Stimulated activated naive B cell treated with anti-CD40 and anti-IgM and Interleukin-4, amounts not matched to agents 10 μg/mL and 1 μg/mL and 100 μg/mL, for 72 hours (primary cell): ENCODE measurements at places on chromosomes 7 and 10.

DNA sequence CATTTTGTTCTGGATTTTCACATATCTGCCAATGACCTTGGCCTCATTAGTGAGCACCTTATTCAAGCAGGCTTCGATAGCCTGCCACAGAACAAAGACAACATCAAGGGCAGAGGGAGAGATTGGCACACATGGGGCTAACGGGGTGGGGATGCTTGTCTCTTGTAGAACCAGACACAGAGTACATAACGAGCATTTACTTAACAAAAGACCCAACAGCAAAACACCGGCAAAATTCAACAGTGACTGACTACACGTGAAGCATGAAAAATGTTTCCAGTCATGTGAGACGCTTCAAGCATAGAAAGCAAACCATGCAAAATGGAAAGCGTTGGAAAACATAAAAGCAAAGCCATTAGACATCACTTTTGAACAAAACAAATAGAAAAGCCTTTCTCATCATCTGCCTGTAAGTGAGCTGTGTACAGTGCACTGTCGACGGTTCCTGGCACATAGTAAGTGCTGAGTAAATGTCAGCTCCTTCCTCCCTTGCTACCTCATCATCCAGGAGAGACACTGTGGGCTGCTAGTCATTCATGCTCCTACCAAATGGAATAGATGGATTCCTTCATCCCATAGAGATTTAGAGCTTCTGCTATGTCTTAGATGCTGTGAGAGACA is 134.4 kb upstream of the AGK start:
- no peak for DNase-seq

DNA sequence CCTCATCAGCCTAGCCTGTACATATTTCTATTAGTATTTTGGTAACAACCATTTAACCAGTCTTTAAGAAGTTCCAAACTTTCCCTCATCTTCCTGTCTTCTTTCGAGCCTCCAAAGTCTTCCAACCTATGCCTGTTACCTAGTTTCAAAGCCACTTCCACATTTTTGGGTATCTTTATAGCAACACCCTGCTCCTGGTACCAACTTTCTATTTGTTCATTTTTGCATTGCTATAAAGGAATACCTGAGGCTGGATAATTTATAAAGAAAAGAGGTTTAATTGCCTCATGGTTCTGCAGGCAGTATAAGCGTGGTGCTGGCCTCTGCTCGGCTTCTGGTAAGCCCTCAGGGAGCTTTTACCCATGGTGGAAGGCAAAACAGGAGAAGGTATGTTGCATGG is 578.8 kb upstream of the AUTS2 start:
- no peak for DNase-seq

DNA sequence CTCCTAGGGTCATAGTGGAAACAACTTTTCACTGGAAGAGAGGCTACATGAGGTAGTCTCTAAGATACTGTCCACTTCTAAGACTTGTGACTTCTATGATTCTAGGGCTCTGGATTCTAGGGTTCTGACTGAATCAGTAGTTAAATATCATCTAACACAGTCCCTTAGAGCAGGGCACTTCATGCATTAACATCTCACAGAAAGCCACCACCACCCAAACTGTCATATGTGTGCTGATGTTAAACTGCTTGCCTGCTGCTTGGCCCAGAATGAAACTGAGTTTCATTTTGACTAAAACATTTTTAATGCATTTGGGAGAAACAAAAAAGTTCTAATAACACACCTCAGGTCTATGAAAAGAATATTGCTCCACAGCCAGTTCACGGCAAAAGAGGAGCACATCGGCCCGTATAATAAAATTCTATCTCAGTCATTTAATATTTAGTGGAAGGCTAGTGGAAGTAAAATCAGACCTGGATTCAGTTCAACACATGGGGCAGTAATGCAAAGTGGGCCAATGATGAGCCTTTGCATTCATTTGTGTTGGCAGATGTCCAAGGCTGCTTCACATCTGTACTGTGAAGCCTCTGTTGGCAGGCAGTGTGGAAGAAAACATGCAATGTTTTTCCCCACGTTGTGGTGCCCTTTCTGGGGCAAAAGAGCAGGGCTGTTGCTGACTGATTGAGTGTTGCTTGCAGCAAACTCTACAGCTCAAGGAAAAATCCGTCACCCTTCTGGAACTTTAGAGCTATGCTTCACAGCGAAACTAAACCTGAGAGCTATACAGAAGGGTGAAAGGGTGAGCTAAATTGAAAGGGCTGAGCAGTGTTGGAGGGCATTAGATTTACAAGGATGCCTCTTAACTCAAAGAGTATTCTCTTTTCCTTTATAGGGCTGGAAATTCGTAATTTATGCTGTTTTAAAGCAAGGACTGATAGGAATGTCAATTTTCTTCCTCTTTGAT is 33.5 kb upstream of the AUTS2 start:
- DNase-seq, result no peak

- DNase-seq, result no peak
Measured at GRCh38 chr7:149681274-149681673, 92.1 kb downstream of the ZNF467 start.

- DNase-seq, result no peak
Measured at GRCh38 chr10:4034907-4035598, 250.0 kb upstream of the KLF6 start.

GRCh38 chr10:44343843-44344242 is 41.1 kb downstream of the CXCL12 start:
- DNase-seq, result no peak

DNA sequence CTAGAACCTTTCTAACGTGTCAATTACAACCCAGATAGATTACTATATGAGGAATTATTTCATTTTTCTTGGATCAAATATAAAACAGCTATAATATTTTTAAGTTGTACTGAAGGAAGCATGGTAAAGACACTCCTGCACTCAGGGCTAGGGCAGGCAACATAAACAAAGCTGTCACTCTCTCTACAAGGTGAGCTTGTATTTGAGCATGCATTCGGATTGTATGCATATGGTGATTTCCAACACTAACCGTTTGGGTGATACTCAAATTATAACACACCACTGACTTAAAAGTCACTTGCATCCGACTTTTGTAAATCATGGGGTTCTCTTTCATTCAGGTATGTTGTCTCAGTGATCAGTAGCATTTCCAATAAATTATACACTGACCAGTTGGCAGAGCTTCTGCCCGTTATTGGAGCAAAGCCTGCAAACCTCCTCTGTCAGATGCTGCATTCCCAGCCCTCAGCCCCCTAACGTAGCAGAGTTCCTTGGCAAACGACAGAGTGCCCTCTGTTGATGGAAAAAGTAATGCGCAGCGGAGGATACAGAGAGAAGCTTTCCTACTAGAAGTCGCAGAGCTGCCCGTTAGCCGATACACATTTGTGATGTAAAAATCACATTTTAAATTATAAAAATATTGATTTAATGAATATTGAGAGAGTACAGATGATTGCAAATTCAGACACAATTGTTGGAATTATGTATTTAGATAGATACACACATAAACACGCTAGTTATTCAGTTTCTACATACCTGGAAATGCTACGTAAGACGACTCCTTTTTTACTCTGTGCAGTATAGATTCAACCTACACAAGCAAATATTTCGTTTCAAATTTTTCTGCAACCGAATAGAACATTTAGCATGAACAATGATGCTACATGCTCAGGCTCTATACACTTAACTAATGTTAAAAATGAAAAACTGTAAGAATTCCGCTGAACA is 173.9 kb upstream of the SP4 start:
- peak; percentile 4 for DNase-seq

GRCh38 chr7:98930921-98931320 is 52.6 kb downstream of the TRRAP start:
- no peak for DNase-seq

DNA sequence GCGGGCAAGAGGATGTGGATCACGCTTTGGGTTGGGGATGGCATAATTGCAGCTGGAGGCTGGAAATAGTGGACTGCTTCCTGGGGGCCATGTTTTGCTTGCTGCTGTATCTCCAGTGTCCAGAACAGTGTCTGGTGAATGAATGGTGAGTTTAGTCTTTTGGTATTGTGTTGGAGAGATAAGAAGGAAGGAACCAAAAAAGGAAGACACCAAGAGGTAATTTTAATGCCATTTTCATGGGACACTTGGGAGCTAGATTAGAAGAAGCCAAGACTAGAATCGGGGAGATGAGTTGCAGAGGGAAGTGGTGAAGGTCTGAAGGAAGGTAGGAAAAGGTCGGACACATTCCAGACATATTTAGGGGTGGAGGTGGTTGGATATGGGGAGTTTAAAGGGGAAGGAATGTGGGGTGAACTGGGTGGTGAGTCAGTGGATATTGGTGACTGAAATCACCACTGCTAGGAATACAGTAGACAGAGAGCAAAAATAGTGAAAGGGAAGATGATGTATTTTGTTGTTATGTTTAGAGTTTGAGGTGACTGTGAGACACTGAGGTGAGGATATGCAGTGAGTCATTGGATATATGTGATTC is 76.7 kb downstream of the CCNY start:
- DNase-seq, result no peak

- DNase-seq, result no peak
Measured at GRCh38 chr10:126417220-126417825, 29.0 kb upstream of the ADAM12 start.

DNA sequence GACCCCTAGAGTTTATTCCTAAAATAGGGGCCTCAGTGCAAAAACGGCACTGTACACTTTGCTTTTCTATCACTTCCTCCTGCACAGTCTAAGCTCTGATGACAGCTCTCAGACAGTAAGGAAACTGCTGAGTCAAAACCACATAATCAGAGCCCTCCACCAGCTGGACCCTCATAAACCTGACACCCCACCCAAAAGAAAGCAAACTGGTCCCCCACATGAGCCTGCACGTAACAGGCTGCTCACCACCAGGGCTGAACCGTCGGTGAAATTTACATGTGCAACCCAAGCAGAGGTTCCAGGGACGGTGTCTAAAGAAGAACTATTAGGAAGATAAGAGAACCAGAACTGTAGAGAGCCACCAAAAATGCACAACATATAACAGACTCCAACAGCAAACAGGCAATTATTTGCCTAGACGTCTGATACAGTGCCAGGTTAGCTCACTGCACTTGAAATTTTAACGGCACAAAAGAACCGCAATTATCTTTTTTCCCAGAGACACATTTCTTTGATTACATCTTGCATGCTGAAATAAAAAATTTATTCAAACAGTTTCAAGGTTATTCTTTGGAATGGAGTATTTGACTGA is 19.6 kb downstream of the SGMS1 start:
- no peak for DNase-seq

DNA sequence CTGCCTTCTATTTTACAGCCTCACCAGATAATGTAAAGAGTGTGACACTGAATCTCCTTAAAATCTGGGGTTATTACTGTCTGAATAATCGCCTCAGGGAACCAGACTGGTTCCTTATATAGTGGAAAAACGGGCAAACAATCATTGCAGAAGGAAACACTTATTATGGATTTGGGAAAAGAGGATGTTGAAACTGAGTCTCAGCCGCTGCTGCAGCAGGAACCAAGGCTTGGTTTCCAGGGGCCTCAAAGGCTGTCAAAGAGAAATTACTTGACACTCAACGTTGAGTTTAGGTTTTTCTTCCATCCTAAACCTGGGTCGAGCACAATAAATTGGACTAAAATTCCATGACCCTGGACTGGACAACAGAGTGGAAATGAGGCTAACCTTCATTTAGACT is 103.8 kb upstream of the AHR start:
- no peak for DNase-seq

DNA sequence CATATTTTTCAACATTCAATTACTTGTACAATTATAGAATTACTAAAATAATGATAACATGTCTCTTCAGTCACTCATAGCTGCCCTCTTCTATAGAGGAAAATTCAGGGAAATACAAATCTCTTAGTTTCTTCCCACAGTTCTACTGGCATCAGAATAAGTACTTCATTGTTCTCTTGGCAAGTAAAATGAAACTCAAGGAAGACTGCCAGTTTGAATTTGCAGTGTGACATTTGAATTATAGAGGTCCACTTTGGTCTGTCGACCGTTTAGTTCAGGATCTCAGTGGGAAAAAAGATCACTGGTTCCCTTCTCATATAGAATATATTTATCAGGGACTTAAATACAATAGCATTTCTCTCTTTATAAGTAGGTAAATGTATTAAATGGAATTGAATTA is 114.5 kb downstream of the PON1 start:
- DNase-seq, result no peak

DNA sequence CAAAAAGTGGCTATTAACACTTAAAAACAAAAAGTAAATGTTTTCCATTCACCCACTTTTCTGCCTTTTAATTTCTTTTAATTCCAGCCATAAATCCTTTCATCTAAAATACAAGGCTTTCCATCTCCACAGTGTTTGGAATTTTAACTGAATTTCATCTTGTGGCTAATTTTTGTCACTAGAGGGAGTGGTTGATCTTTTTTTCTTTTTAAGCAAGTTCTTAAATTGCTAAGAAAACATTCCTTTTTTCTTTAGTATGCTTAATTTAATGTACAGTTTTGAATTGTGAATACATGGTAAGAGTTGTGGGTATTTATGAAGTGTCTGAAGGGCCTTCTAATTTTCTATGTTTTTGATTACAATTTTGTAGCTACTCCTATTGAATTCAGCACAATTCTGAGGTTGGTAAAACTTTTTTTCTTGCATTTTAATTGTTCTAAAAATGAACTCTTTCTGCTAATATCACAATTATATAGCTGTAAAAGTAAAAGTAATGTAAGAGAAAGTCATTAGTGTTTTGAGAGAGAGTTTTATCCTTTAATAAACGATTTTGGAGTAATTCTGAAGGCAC is 54.9 kb upstream of the ANK3 start:
- no peak for DNase-seq

DNA sequence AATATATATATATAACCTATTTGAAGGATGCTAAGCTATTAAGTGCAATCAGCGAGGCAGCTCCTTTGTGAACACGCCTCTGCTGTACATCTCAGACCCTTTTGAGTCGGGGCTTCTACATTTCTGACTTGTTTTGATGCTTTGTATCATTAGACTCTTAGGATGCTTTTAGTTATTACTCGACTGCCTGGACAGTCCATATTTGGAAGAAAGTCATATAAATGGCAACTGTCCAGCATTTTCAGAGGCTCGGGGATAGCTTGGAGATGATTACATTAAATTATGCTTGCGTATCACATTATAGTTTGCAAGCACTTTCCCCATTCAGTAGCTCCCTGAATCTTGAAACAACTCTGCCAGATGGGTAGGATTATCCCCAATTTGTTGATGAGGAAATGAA is 257.9 kb downstream of the PTEN start:
- DNase-seq, result no peak

GRCh38 chr7:94057955-94058354 is 53.8 kb upstream of the BET1 start:
- DNase-seq, result no peak

GRCh38 chr7:94655848-94656657 is at the start of gene SGCE:
Gene SGCE (minus strand): TSS chr7:94656133. CDS start chr7:94656098, 35 bp downstream.
- DNase-seq, result peak; percentile 53

- DNase-seq, result no peak
Measured at GRCh38 chr7:56175771-56176170, 59.6 kb upstream of the NUPR2 start.
